GM12878 (cell line): ENCODE measurements at places on chromosomes 7 and 10.

- DNase-seq = no peak
These were observed 256.6 kb downstream of the RPS24 start for GRCh38 chr10:78290131-78290750.

- DNase-seq = no peak
These were observed 65.0 kb downstream of the FBXL13 start for GRCh38 chr7:103009466-103010185.

GRCh38 chr7:75649462-75649861 is 89.3 kb downstream of the HIP1 start:
- DNase-seq = no peak

DNA sequence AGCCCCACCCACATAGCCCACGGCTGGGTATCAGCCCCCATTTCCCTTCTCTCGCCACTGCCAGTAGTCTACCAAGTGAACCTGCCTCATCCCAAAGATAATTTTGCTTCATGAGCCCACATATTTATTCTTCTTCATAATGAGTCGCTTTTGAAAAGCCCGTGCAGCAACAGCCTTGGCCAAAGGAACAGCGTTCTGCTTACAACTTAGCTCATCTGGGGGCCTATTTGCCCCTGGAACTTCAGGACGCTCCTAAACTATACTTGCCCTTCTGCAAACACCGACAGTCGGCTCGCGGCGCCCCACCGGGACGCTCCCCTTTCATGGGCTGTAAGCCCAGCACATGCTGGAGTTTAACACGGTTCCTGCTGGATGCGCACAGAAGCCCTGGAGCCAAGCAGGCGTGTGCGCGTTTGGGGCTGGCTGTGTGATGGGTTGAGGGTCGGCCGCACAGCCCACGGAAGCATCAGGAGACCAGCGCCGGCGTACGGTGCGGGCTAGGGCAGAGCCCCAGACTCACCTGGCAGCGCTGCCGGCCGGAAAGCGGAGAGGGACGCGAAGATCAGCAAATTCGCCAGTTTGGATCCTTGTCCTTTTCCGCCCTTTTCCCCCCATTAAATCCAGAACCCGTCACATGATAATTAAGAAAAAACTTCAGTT is 370 bp downstream of the TMEM60 start:
- DNase-seq = no peak

- DNase-seq = no peak
These were observed 476 bp upstream of the ZFYVE27 start for GRCh38 chr10:97736403-97736901.

DNA sequence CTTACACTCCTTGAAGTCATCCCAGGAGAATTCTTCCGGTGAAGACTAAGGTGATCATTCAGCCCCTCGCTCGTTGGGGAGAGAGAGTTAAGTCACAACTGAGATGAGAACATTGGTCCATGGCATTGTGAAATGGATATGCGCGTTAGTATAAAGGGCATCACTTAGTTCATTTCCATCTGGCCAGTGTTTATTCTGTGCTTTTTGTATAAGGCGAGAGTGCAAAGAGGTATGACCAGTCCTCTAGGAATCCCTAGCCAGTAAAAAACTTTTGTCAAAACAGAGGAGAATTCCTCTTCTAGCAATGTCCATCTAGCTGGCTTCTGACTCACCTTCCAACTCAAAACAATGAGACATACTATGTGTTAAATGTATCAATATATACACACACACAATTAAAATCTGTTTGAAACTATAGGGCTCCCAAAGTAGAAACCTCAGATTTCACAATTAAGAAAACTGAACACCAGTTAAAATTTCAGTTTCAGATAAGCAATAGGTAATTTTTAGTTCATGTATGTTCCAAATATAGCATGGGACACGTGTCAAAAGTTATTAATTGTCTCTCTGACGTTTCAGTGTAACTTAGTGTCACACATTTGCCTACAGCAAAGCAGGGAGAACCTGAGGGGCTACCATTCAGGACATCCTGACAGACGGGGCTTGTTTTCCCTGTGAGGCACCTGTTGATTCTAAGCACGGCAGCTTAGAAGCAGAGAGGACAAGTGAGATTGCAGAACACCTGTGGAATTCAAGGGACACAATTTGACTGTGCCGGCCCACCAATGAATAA is 158.9 kb downstream of the KLF6 start:
- peak; percentile 57 for DNase-seq

GRCh38 chr7:102942181-102942866 is 29.5 kb downstream of the LRRC17 start:
- DNase-seq = no peak

DNA sequence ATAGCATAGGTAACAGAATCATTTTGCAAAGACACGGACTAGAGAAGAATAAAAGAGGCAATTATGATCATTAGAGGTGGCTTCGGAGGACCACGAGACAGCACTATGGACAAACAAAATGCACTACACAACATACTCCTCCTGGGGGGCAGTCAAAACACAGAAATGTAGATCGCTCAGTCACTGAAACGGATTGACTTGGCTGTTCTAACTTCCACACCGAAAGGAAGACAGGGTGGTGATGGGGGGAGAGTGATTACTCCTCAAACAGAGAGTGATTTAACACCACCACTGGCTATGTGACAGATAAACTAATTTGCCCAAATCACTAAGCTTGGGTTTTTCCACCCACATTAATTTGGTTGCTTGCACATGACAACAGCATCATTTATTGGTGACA is 14.1 kb upstream of the PPA1 start:
- no peak for DNase-seq

DNA sequence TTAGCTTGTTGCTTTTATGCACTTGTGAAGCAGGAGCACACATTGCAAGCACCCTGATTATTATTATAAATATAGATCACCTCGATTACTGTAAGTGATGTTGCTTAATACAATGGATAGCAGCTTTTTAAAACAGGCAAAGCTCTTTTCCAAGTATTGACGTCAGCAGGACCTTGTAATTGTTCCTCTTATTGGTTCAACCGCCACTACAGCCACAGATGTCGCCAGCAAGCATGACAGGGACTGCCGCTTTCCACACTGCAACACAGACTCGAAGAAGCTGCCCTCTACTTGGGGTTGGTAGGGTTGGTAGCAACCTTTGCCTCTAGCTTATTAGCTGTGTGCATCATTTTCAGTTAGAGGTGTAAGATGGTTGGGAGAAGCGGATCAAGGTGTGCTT is 167.6 kb downstream of the ZNF365 start:
- no peak for DNase-seq

- DNase-seq = no peak
These were observed 15.3 kb upstream of the ASB4 start for GRCh38 chr7:95470452-95470851.
